Adrenal gland (tissue), 19 donors: ENCODE measurements at places on chromosomes 3 and 15. TPM values are rescaled to one million over a fixed set of nuclear protein-coding genes. Genes with fewer than 3 reads are reported as not detected.

CCR1 gene
- total RNA-seq, result 31.1 TPM

ATP13A5 gene
- not detected for total RNA-seq

REC114 gene
- not detected for total RNA-seq

EDC3 gene
- 7.4 TPM for total RNA-seq

LINGO1 gene
- 1.0 TPM for total RNA-seq

SLC22A14 gene
- not detected for total RNA-seq

ROPN1 gene
- total RNA-seq, result not detected

FBN1 gene
- 55.9 TPM for total RNA-seq

ITIH1 gene
- total RNA-seq, result 1.3 TPM

MKRN3 gene
- total RNA-seq, result 0.19 TPM

ADAMTS17 gene
- 2.1 TPM for total RNA-seq

NMB gene
- 17.0 TPM for total RNA-seq

TGFBR2 gene
- total RNA-seq, result 166 TPM

EFCC1 gene
- total RNA-seq, result 4.7 TPM
